Stimulated activated CD4-positive, alpha-beta T cell treated with anti-CD3 and anti-CD28 coated beads, Interleukin-4, amount 100 ng/mL, for 1 hour (primary cell): ENCODE measurements at places on chromosomes 7 and 10.

DNA sequence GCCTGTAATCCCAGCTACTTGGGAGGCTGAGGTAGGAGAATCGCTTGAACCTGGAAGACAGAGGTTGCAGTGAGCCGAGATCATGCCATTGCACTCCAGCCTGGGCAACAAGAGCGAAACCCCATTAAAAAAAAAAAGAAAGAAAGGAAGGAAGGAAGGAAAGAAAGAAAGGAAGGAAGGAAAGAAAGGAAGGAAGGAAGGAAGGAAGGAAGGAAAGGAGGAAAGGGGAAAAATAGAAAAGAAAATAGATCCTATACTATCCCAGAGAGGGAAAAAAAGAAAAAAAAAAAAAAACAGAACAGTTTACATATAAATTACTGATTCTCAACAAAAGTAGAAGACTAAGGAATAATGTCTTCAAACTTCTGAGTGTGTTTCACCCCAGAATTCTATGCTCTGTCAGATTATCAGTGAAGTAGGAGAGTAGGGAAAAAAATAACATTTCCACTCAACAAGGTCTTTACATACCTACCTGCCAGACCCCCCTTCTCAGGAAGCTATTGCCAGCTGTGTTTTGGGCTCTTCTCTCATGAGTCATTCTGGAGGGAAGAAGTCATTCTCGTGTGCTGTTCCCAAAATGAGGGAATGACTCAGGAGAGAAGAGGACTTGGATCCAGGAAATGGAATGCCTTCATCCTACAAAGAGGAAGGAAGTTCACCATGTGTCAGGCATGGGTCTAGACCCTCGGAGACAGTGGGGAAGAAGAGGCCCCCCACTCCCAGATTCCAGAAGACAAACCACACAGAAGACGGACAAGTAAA lies 20.9 kb downstream of the RGS10 start:
- no peak for DNase-seq

GRCh38 chr7:69823151-69823744 lies 225.0 kb downstream of the AUTS2 start:
- DNase-seq: no peak

- no peak for DNase-seq
Observed at GRCh38 chr7:130951303-130951975, 217.4 kb upstream of the KLF14 start.

DNA sequence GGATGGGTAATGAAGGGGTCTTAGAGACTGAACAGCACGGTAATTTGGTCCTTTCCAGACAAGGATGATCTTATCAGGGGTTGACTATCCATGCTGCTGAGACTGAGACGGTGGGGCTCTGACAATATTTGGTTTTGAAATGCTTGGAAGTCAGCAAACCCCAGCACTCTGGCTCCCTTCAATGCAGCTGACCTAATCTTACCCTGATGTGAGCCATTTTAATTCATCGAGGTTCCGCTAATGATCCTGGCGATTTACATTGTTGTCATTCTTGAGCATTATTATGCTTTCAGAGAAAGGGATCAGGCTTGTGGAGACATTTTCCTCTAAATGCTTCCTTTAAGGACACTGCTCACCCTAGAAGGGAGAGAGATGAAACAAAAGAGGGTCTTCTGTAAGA lies 114.6 kb upstream of the BMPER start:
- no peak for DNase-seq
